ENCODE measurements at places on chromosomes 2 and 18.

DNA sequence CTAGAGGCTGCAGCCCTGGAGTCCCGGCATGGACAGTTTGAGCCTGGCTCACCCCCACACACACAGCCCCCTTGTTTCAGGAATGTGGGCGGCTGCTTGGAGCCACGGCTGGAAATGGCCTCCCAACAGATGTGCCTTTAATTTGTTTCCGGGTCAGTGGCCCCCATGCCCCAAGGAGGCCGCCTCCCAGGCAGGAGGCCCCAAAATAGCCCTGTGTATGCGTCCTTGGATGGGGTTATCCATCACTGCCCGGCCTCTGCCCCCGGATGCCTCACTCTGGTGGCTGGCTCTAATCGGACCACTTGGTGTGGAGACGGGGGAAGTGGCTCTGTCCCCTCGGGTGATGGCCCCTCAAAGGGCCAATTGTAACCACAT, 151.9 kb upstream of the MYCN start:
- no peak for DNase-seq

- DNase-seq = no peak
These were observed 3.7 kb upstream of the MAL start for GRCh38 chr2:95021847-95022246.

GRCh38 chr2:215830304-215830703, 183.0 kb downstream of the MREG start:
- DNase-seq = no peak

DNA sequence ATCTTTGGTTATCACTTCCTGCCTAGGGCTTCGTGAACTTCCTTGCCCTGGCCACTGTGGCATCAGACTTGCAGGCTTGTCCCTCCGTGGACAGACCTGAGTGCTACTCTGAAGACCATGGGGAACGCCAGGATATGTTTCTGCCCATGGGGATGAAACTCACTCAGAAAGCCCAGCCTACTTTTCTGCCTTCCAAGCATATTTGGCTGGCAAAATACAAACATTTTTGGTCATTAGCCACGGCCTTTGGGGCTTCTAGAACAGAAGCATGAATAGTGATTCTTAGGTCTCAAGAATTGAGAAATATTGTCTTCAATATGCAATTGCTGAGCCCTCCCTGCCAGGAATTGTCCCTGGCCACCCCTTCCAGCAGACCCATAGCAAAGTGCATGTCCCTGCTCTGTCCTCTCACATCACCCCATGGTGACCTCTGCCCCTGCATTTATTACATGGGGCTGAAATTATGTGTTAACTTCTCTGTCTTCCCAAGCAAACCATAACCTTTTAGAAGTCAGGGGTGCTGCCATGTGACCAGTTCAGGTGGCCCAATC, 152.4 kb downstream of the OSR1 start:
- DNase-seq = no peak

- DNase-seq = no peak
These were observed 251.3 kb downstream of the HDAC4 start for GRCh38 chr2:239149501-239149900.

DNA sequence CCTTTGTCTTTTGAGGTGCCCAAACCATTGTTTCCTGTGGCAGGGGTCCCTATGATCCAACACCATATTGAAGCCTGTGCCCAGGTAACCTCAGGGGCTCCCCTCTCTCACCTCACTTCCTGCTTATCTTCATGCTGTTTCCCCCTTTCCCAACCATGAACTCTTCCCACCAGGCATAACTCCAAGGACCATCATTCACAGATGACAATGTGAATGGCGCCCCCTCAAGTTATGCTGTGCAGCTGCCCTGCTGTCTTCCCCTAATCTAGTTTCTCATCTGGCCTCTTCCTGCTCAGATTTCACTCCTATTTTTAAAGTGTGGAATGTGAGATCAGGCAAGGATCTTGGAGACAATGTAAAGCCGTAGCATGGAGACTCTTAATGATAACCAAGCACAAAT, 1.4 kb downstream of the GMPPA start:
- no peak for DNase-seq

DNA sequence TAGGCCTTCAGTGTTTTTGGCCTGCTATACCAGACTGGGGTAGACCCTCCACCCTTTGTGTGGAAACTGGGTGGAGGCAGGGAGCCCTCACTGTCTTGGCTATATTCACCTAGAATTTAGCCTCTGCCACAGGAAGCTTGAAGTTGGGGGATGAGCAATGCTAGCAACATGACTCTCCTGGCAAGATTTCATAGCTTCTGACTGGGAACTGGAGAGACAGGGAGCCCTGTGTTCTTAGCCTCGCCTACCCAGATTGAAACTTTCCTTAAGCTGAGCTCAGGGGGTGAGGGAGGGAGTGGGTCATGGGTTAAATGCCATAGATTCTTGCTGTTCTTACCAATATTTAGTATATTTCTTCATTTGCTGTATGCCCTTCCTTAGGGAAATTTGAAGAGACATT, 46.8 kb upstream of the FAM98A start:
- DNase-seq = no peak

- DNase-seq = no peak
These were observed 711.2 kb upstream of the SALL3 start for GRCh38 chr18:78268226-78268988.

GRCh38 chr18:27447451-27447881, 262.4 kb upstream of the CHST9 start:
- DNase-seq = no peak

DNA sequence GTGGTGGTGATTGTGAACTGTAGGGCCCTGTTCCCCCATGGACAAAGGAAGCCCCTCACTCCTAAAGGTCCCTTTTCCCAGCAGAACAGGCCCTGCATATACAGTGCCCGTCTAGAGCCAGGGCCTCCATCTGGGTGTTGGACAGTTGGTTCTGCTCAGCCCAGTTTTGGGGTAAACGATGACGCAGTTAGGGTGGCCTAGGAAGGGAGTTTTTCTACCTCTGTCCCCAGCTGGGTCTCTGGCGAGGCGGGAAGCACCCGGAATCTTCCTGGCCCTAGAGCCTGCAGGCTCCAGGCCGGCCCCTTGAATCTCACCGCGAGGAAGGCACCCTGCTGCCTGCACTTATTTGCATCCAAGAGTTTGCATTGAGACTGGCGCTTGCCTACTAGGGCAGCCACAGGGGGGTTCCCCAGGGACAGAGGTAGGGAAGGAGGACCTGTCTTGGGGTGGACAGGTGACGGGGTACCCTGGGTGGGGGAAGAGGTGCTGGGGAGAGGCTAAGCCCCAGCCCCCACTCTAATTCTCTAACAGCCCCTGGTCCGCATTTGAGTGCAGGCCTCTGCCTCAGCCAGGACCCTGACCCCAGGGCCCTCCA, 529 bp upstream of the MTA3 start:
- DNase-seq = no peak

DNA sequence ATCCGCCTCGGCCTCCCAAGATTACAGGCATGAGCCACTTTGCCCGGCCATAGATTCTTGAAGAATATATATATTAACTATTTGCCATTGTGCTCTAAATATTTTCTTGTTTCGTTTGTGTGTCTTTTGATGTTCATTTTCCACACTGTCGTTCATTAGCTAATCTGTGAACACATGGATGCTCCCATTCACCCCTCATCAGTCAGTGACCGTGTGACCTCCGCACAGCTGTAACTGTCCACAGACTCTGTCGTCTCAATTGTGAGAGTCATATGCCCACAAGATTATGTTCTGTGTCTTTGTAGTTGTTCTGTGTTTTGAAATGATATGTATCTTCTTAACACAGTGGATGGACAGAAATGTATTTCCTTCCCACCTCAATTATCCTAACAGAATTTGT, 29.6 kb downstream of the RAMP1 start:
- no peak for DNase-seq
